ENCODE measurements at places on chromosomes 5 and 9. TPM values are rescaled to one million over a fixed set of nuclear protein-coding genes. Genes with fewer than 3 reads are reported as not detected.

TMEM215 gene
- not detected for total RNA-seq

ELAVL2 gene
- 1.6 TPM for total RNA-seq

BAAT gene
- 0.14 TPM for total RNA-seq

OR13D1 gene
- not detected for total RNA-seq

CTSV gene
- 1.9 TPM for total RNA-seq

PDE6A gene
- 0.22 TPM for total RNA-seq

GRCh38 chr9:90515510-90515909 lies 127.1 kb downstream of the DIRAS2 start:
- DNase-seq = no peak

- DNase-seq = no peak
Measured at GRCh38 chr5:94778732-94779131, 160.3 kb downstream of the SLF1 start.

DNA sequence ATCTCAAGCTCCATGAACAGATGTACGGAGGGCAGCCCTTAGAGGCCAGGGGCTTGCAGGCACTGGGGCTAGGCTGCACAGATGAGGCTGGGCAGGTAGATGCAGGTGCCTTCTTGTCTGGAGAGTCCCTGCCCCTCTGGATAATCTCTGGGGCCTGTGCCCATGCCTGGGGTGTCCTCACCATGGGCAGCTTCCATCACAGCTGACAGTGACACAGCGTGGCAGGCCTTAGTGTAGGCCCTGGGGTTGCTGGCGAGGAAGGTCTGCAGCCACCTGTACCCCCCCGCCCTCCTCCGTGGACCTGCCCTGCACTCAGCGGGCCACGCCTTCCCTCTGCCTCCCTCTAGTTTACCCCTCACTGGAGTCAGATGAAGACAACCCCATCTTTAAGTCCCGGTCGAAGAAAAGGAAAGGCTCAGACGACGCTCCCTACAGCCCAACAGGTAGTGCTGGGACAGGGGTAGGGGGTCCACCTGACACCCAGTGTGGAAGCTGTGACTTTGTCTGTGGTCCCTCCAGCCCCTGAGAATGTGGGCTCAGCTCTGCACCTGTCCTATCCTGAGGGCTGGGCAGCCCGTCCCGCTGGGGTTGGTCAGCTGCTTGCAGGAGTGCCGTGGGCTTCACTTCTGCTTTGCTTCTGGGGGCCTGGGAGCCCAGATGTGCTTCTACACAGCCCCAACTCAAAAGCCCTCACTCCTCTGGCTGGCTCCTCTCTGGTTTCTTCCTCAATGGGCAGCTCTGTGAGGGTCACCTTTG lies 98.4 kb downstream of the PHF2 start:
- DNase-seq = no peak

DNA sequence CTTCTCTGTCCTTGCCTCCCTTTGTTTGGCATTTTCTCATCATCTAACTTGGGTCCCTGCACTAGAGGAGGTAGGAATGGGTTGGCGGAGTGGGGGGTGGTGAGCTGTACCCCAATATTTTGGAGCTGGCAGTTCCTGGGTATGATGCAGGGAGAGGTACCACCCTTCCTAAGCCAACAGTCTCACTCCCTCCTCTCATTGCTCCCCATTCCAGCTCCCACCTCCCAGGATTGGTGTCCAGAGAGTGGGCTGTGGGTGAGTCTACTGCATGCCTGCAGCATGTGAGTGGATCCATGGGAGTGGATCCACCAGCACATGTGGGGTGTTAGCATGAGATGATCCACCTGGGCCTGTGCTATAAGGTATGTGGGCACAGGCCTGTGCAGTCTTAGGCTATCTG lies 22.2 kb upstream of the MYORG start:
- no peak for DNase-seq

DNA sequence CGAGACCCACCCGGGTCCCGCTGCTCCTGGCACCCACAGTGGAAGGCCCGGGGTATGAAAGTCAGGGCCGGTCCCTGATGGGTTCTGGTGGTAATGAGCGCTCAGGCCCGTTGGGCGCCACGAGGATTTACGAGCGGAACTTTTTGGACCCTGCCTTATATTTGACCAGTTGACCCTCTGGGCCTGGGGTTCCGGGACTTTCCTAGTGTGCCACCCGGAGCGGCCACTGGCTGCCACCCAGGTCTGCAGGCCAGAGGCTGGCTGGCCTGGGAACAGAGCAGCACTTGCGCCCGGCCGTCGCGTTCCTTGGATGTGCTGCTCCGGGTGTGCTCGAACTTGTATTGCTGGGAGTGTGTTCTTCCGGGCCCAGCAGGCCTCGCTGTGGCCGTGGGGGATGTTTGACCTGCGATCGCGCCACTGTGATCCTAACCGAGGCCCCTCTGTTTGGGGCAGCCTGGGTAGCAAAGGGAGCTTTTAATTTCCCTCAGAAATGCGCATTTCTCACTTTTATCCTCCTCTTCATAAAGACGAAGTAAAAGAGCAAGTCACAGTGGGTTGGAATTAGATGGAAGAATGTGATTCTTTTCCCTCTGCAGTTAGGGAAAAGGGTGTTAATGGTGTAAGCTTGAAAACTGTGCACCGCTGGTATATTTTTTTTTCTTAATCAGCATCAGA lies 1.2 kb downstream of the F2RL1 start:
- DNase-seq = no peak

GRCh38 chr9:68775003-68775730 lies 70.1 kb downstream of the PIP5K1B start:
- peak; percentile 32 for DNase-seq

DNA sequence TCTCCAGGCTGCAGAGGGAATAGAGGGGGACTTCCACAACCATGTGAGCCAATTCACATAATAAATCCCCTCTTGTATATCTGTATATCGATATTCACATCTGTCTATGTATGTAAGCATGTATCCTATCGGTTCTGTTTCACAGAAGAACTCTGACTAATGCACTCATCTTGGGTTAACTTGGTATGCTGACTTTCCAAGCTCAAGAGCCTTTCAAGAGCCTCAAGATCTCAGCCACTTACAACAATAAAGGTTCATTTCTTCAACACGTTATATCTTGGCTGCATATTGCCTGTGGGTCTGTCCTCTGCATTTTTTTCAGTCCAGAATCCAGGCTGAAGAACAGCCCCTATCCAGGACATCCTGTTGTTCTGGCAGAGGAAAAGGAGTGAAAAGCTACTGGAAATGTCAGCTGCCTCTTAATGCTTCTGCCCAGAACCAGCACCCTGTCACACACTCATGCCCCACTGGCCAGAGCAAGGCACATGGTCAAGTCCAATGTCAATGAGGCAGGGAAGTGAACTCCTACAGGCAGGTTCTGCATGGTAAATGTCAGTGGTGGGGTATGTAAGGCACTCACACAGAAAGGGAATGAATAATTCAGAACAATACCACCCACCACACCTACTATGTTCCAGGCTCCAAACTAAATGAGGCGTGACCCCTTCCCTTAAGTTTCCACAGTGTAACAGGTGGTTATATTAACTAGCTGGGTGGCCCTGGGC lies 91.6 kb upstream of the ICE1 start:
- no peak for DNase-seq

GRCh38 chr9:133322701-133323100 lies 13.3 kb downstream of the SURF6 start:
- no peak for DNase-seq

DNA sequence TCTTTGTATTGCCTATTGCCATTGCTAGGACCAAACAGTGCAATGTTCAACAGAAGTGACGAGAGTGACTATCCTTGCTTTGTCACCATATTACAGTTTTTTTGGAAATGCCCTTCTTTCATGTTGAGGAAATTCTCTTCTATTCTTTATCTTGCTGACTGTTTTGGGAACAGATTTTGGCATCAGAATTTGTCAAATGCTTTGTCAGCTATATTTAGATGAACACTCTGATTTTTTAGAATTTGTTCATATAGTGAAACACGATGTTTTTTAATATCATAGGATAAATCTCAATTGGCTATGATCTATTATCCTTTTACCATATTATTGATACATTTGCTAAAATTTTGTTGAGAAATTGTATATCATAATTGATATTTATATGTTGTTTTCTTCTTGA lies 31.4 kb downstream of the FBN2 start:
- DNase-seq = no peak

- DNase-seq = no peak
Measured at GRCh38 chr9:133045132-133045531, 14.3 kb downstream of the GTF3C5 start.

DNA sequence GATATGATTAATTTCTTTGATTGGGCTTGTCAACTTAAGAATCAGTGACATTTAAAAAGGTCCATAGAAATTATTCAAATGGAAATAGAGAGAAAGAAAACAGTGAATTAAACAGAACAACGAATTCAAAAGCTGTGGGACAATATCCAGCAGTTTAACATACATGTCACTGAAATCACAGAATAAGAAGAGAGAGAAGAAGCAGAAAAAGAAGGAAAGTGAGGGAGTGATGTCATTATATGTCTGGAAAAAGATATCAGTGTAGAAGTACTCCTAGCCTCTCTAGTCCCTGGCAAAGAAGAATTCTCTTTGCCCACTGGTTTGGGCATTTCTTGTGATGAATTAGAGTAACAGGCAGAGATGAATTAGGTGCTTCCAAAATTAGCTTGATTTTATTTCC lies 109.2 kb upstream of the ABCA1 start:
- DNase-seq = no peak

- DNase-seq = no peak
Measured at GRCh38 chr9:121996783-121997182, 96.3 kb downstream of the TTLL11 start.

- peak; percentile 51 for DNase-seq
Measured at GRCh38 chr5:2783223-2783622, 31.7 kb upstream of the IRX2 start.

- DNase-seq = no peak
Measured at GRCh38 chr5:171496456-171496855, 77.0 kb downstream of the FGF18 start.

DNA sequence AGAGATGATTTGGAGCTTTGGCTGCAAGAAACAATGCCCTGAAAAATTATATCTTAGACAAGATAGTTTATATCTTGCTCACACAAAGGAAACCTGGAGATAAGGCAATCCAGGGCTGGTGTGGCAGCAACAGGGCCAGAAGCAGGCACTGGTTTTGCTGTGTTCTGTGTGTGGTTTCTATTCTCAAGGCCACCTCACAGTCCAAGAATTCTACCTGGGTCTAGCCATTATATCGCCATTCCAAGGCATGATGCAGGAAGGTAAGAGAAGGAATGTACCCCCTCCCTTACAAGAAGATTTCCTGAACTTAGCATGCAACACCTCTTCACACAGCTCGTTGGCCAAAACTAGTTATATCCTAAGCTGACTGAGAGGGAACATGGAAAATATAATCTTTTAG lies 74.5 kb upstream of the MEGF10 start:
- DNase-seq = no peak

Data from MCF 10A (cell line).